ENCODE measurements at places on chromosomes 11 and 22. TPM values are rescaled to one million over a fixed set of nuclear protein-coding genes. Genes with fewer than 3 reads are reported as not detected.

- no peak overlapping the region for H3K4me3 ChIP-seq
- DNase-seq: no peak
- no peaks in the 10 kb centered on the region for H3K27me3 ChIP-seq
- peaks cover 64% of the 10 kb centered on the region for H3K36me3 ChIP-seq
- peaks cover 36% of the 10 kb centered on the region for H3K4me1 ChIP-seq
- H3K27ac ChIP-seq: no peak overlapping the region
Measured at GRCh38 chr22:36469094-36469710, 12.2 kb downstream of the TXN2 start.

DNA sequence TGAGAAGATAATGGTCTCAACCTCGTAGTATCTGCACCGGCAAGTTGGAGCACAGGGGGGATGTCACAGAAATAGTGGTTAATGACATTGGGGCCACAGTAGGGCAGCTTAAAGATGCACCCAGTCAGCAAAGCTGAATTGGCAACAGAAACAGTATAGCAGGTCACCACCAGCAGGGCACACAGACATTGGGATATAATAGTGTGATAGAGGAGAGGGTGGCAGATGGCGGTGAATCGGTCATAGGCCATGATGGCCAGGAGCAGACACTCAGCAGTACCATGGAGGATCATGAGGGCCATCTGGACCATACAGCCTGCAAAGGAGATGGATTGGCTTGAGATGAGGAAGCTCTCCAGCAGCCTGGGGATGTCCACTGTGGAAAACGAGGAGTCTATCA is 106.0 kb upstream of the OR9Q1 start:
- no peak for DNase-seq
- no peak overlapping the region for H3K4me3 ChIP-seq
- no peak overlapping the region for H3K27ac ChIP-seq

DNA sequence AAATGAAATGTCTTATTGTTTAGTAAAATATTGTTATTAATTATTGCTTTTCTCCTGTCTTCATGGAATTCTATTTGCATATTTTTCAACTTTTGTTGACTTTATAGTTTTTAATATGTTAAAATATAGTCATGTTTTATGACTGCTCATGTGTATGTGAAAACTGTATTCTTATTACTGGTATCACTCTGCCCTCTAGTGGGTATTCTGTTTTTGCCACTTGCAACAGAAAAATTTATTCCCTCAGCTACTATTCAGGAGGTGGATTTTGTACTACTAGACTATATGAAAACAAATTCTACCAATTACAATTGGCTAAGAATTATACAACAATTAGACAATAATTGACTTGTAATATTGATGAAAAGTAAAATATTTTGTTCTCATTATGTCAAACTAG is 45.0 kb downstream of the OR4C6 start:
- no peak overlapping the region for H3K4me3 ChIP-seq

Gene OR51I1
- 7.2 TPM for total RNA-seq

DNA sequence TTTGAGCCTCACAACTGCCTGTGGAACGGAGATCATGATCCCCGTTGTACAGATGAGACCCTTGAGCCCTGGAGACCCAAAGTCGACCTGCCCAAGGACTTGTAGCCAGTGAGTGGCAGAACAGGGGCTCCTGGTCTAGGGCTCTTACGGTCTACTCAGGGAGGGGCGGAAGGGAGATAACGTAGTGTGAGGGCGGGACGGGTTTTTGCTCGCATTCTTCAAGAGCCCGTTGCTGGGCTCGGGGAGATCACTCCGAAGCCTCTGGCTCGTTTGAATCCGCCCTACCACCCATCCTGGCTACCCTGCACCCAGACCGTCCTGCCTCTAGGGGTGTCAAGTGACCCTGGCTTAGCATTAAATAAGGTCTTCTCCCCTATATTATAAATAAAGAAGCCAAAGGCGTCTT is 639 bp downstream of the CRY2 start:
- H3K27me3 ChIP-seq: no peaks in the 10 kb centered on the region
- H3K36me3 ChIP-seq: peaks cover 18% of the 10 kb centered on the region
- peak overlapping the region; percentile 100 for H3K4me3 ChIP-seq
- peaks cover 20% of the 10 kb centered on the region for H3K4me1 ChIP-seq
- H3K27ac ChIP-seq: peak overlapping the region; percentile 88

- no peaks in the 10 kb centered on the region for H3K4me1 ChIP-seq
- H3K27me3 ChIP-seq: no peaks in the 10 kb centered on the region
- H3K27ac ChIP-seq: no peak overlapping the region
- peak; percentile 10 for DNase-seq
Measured at GRCh38 chr22:26393929-26394328, 35.1 kb upstream of the ASPHD2 start.

DNA sequence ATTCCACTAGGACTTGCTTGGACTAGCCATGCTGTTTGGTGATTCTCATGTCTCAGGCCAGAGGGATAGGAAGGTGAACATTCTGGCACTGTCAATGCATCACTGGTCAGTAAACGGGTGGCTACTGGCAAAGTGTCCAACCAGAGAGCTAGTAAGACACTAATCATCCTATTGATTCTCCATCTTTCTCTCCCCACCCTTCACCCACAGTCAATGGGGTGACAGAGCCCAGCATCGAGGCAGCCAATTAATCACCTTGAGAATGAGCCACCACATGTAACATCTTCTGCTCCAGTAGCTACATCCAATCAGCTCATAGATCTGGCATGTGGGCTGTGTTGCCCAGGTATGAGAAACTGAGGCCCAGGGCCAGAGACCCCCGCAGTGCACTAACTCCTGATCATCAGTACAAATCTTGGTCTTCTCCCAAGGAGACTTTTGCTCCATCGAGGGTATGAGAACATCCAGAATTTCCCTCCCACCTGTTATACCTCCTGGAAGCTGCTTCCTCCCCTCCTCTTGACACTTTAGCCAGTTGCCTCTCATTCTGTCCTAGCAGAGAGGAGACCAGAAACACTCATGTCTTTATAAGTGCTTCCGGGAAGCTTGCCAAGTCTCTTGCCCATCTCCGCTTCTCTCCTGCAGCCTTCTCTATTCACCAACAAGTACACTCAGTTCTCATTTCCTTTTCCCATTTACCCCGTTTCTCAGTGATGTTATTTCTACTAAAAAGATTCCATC is 17.0 kb downstream of the HTR3A start:
- peaks cover 17% of the 10 kb centered on the region for H3K27me3 ChIP-seq
- no peaks in the 10 kb centered on the region for H3K4me1 ChIP-seq
- H3K4me3 ChIP-seq: no peak overlapping the region
- no peak for DNase-seq
- no peaks in the 10 kb centered on the region for H3K36me3 ChIP-seq
- H3K27ac ChIP-seq: no peak overlapping the region

- H3K27ac ChIP-seq: no peak overlapping the region
- peaks cover 46% of the 10 kb centered on the region for H3K4me1 ChIP-seq
- no peaks in the 10 kb centered on the region for H3K36me3 ChIP-seq
- H3K4me3 ChIP-seq: no peak overlapping the region
Measured at GRCh38 chr11:69439127-69439526, 42.3 kb upstream of the LINC01488 start.

Gene DDI1
- total RNA-seq: not detected

Gene PAMR1
- total RNA-seq: not detected

DNA sequence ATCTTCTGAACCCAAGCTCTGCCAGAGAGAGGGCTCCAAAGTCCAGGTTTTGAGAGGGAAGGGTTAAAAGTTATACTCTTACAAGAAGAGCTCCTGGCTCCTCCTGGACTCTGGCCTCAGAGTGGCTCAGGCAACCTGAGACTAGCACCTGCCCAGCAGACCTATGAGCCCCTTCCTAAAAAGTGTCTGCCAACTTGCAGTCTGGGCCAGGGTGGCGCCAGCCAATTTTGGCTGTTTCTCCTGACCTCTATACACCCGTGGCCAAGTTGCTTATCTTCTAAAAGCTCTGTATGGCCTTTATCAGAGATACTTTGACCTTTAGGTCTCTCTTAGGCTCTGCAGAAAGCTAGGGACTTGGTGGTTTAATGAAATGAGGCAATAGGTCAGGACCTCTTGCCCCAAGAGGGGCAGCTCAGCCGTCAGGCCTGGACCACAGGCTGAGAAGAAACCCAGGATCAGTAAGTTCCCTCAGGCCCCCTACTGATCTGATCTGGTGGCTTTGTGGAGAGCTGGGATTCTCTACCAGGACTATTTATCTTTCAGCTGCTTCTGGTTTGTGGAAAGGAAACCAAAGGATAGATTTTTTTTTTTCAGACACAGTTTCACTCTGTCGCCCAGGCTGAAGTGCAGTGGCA is 10.3 kb upstream of the UCP3 start:
- no peak for DNase-seq
- H3K27me3 ChIP-seq: no peaks in the 10 kb centered on the region
- no peak overlapping the region for H3K4me3 ChIP-seq
- H3K27ac ChIP-seq: no peak overlapping the region
- no peaks in the 10 kb centered on the region for H3K36me3 ChIP-seq

DNA sequence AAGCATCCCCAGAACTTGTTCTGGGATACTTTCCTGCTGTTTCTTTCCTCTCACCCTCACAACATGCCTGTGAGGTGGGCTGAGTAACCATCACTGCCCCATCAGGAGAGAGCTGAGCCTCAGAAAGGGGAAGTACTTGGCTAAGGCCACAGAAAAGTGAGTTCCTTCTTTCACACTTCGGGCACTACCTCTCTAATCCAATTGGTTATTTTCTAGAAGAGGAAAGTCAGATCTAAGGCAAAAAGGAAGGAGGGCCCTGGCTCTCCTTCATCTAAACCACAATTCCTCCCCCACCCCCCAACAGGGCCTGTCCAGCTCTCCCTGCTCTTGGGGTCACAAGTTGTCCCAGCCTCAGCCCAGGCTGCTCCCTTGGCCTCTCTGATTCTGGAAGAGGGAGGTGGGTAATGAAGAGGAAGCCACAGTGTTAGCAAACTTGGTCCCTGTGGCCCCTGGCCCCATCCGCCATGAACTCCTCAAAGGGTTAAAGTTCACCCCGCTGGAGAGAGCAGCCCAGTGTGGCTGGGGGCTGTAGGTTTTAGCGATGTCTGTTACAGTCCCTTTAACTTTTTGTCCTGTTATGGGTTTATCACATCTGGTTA is 34.0 kb downstream of the SLC22A12 start:
- no peak overlapping the region for H3K4me3 ChIP-seq
- H3K27ac ChIP-seq: no peak overlapping the region
- H3K36me3 ChIP-seq: no peaks in the 10 kb centered on the region
- H3K27me3 ChIP-seq: no peaks in the 10 kb centered on the region
- no peak for DNase-seq
- peaks cover 6% of the 10 kb centered on the region for H3K4me1 ChIP-seq

Gene SLCO2B1
- 13.1 TPM for total RNA-seq

- peak overlapping the region; percentile 46 for H3K27ac ChIP-seq
- peaks cover 6% of the 10 kb centered on the region for H3K36me3 ChIP-seq
- no peaks in the 10 kb centered on the region for H3K27me3 ChIP-seq
Measured at GRCh38 chr11:78371221-78371891, 46.3 kb downstream of the GAB2 start.

GRCh38 chr11:41121600-41121999 is 337.9 kb downstream of the LRRC4C start:
- no peak for DNase-seq
- H3K27ac ChIP-seq: no peak overlapping the region
- no peak overlapping the region for H3K4me3 ChIP-seq
- no peaks in the 10 kb centered on the region for H3K27me3 ChIP-seq
- H3K36me3 ChIP-seq: no peaks in the 10 kb centered on the region

Gene KRTAP5-7
- not detected for total RNA-seq

Gene CLDN5
- 0.20 TPM for total RNA-seq

GRCh38 chr11:125123947-125124617 is 12.7 kb upstream of the TMEM218 start:
- peak; percentile 50 for DNase-seq
- H3K4me3 ChIP-seq: no peak overlapping the region
- no peaks in the 10 kb centered on the region for H3K4me1 ChIP-seq
- H3K36me3 ChIP-seq: no peaks in the 10 kb centered on the region
- H3K27me3 ChIP-seq: peaks cover 10% of the 10 kb centered on the region

Gene CCND1
- 23.3 TPM for total RNA-seq

Gene OR5D13
- total RNA-seq: not detected

- no peak overlapping the region for H3K4me3 ChIP-seq
- no peaks in the 10 kb centered on the region for H3K4me1 ChIP-seq
- H3K36me3 ChIP-seq: no peaks in the 10 kb centered on the region
- DNase-seq: no peak
- no peak overlapping the region for H3K27ac ChIP-seq
- H3K27me3 ChIP-seq: no peaks in the 10 kb centered on the region
Measured at GRCh38 chr11:58685973-58686722, 45.6 kb downstream of the GLYAT start.

DNA sequence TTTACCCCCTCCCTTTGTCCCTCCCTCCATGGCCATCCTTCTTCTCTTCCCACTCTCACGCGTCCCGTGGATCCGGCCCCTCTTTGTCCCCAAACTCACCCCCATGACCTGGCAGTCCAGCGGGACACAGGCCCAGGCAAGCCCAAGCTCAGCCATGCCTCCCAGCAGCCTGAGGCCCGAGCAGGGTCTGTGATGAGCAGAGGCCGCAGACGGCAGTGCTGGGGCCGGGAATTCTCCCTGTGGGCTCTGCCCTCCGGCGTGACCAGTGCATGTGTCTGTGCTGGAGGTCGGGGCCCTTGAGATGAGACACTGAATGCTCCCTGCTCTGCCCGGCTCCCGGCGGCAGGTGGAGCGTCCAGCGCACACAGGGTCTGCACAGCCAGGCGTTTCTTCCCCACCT is 237.9 kb downstream of the BRD1 start:
- no peak overlapping the region for H3K27ac ChIP-seq
- no peaks in the 10 kb centered on the region for H3K27me3 ChIP-seq
- H3K4me3 ChIP-seq: no peak overlapping the region
- H3K4me1 ChIP-seq: no peaks in the 10 kb centered on the region

DNA sequence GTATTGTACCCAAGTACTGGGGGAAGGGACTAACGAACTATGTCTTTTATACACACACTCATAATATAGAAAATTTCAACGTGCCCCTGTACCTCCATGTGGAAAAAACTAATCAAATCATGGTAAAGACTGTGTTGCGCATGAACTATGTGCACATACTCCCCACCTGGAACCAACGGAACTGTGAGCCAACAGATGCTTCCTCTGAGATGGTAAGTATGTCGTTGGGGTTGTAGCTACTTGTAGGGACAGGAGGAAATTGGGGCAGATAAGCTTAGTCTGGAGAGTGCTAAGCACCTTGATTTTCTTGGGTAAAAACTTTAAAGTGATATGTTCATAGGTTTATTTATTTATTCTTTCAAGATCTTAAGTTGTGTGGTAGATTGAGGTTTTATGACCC is 40.1 kb downstream of the GLYAT start:
- no peaks in the 10 kb centered on the region for H3K4me1 ChIP-seq
- no peak for DNase-seq
- no peak overlapping the region for H3K4me3 ChIP-seq

GRCh38 chr22:46147471-46148267 is 2.7 kb upstream of the PPARA start:
- H3K36me3 ChIP-seq: peaks cover 4% of the 10 kb centered on the region
- no peak overlapping the region for H3K27ac ChIP-seq
- no peak for DNase-seq
- H3K4me1 ChIP-seq: peaks cover 32% of the 10 kb centered on the region
- no peak overlapping the region for H3K4me3 ChIP-seq

DNA sequence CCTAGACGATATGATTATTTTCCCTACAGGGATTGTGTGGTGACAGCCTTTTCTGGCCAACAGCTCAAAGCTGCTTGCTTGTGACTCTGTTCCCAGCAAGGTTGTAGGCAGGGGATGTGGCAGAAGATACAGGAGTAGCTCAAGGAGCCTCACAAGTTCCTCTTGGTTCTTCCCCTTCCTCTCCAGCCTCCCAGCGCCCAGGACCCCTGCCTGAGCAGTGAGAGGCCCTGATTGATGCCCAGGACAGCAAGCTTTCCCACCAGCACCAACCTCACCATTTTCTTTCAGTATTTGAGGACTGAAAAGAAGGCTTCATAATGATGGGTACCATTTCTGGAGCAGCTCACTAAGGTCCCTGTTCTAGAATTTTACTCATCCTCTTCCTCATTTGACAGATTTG is 248.0 kb downstream of the TENM4 start:
- H3K4me3 ChIP-seq: no peak overlapping the region
- no peaks in the 10 kb centered on the region for H3K4me1 ChIP-seq
- H3K36me3 ChIP-seq: no peaks in the 10 kb centered on the region
- no peak for DNase-seq

Gene APOL4
- 9.8 TPM for total RNA-seq

Measured in K562 (cell line).